Mesothelial cell of epicardium (in vitro differentiated cells): ENCODE measurements at places on chromosomes 1 and 21. TPM values are rescaled to one million over a fixed set of nuclear protein-coding genes. Genes with fewer than 3 reads are reported as not detected.

GRCh38 chr1:234315091-234315541, 58.1 kb upstream of the COA6 start:
- H3K36me3 ChIP-seq = no peaks in the 10 kb centered on the region
- H3K27me3 ChIP-seq = peaks cover 80% of the 10 kb centered on the region
- no peak overlapping the region for H3K4me3 ChIP-seq
- no peak overlapping the region for H3K27ac ChIP-seq

- no peak for DNase-seq
- peak overlapping the region; percentile 49 for H3K4me3 ChIP-seq
- peaks cover 66% of the 10 kb centered on the region for H3K4me1 ChIP-seq
- no peaks in the 10 kb centered on the region for H3K36me3 ChIP-seq
- peak overlapping the region; percentile 85 for H3K27ac ChIP-seq
- H3K27me3 ChIP-seq = no peaks in the 10 kb centered on the region
These were observed 694.6 kb downstream of the USP25 start for GRCh38 chr21:16424331-16424751.

DNA sequence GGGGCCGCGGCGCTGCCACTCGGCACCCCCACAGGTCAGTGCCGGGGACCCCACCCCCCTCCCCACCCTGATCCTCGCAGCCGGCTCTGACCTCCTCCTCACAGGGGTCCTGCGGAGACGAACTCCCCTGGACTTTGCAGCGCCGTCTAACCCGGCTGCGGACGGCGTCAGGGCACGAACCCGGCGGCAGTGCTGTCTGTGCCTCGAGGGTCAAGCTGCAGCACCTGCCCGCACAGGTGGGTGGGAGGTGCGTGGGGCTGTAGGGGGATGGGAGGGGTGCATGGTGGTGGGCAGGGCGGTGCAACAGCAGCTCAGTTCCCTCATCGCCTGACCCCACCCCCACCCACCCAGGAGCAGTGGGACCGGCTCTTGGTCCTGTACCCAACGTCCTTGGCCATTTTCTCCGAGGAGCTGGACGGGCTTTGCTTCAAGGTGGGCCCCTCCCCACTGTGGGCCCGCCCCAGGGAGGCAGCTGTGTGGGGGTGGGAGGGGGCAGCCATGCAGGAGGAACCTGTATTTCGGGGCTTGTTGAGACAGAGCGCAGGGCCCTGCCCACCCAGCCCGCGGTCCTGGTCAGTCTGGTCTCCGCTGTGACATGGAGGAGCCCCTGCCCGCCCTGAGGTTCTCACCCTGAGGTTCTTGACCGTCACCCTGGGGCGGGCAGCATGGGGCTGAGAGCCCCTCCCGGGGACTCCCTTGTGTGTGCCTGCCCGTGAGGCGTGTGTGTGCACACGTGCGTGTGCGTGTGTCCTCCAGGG, 4.9 kb downstream of the PLEKHN1 start:
- no peak overlapping the region for H3K27ac ChIP-seq
- H3K27me3 ChIP-seq = peaks cover 17% of the 10 kb centered on the region
- peaks cover 11% of the 10 kb centered on the region for H3K4me1 ChIP-seq
- peaks cover 2% of the 10 kb centered on the region for H3K36me3 ChIP-seq
- H3K4me3 ChIP-seq = peak overlapping the region; percentile 62
- no peak for DNase-seq

Gene TRIM46
- total RNA-seq = 5.7 to 6.6 TPM (median 6.3 TPM) in 3 replicates

- no peak overlapping the region for H3K27ac ChIP-seq
- no peaks in the 10 kb centered on the region for H3K36me3 ChIP-seq
- peaks cover 22% of the 10 kb centered on the region for H3K27me3 ChIP-seq
- H3K4me1 ChIP-seq = no peaks in the 10 kb centered on the region
These were observed 418.2 kb upstream of the NFIA start for GRCh38 chr1:60664086-60664625.

DNA sequence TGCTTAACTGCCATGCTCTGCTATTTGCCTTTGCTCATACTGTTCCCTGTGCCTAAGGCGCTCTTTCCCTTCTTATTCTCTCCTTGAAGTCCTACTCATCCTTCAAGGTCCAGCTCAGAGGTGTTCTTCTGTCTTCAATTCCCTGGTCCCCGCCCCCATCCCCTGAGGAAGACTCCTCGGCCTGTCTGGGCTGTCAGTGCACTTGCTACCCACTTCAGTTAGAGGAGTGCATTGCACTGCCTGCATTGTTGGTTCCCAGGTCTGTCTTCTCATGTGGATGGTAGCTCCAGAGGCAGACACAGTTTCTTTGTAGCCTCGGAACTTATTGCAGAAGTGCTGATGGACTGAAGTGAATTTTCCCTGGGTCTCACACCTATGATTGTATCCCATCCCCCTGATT, 194.0 kb downstream of the C1orf94 start:
- DNase-seq = no peak
- H3K4me3 ChIP-seq = no peak overlapping the region
- H3K27ac ChIP-seq = no peak overlapping the region
- H3K27me3 ChIP-seq = peaks cover 49% of the 10 kb centered on the region

GRCh38 chr21:26005464-26005863, 165.1 kb downstream of the APP start:
- no peak overlapping the region for H3K4me3 ChIP-seq
- peaks cover 14% of the 10 kb centered on the region for H3K4me1 ChIP-seq
- H3K36me3 ChIP-seq = peaks cover 4% of the 10 kb centered on the region
- no peak overlapping the region for H3K27ac ChIP-seq
- no peak for DNase-seq

GRCh38 chr1:73044241-73045036, 762.1 kb upstream of the NEGR1 start:
- H3K27ac ChIP-seq = no peak overlapping the region
- H3K4me3 ChIP-seq = no peak overlapping the region
- no peaks in the 10 kb centered on the region for H3K36me3 ChIP-seq
- H3K4me1 ChIP-seq = peaks cover 3% of the 10 kb centered on the region
- no peak for DNase-seq

GRCh38 chr1:83101406-83101805, 897.5 kb downstream of the TTLL7 start:
- H3K36me3 ChIP-seq = no peaks in the 10 kb centered on the region
- DNase-seq = no peak
- no peak overlapping the region for H3K4me3 ChIP-seq

Gene ADAMTS4
- 6.8 to 9.9 TPM (median 9.2 TPM) in 3 replicates for total RNA-seq
